Jurkat, Clone E6-1 (cell line): ENCODE measurements at places on chromosomes 13 and 19.

- no peak for DNase-seq
Observed at GRCh38 chr19:1128106-1128505, 24.3 kb downstream of the GPX4 start.

GRCh38 chr13:75368167-75368566, 113.8 kb downstream of the TBC1D4 start:
- DNase-seq = peak; percentile 61

- no peak for DNase-seq
Observed at GRCh38 chr13:87128036-87128435, 543.1 kb upstream of the SLITRK5 start.

DNA sequence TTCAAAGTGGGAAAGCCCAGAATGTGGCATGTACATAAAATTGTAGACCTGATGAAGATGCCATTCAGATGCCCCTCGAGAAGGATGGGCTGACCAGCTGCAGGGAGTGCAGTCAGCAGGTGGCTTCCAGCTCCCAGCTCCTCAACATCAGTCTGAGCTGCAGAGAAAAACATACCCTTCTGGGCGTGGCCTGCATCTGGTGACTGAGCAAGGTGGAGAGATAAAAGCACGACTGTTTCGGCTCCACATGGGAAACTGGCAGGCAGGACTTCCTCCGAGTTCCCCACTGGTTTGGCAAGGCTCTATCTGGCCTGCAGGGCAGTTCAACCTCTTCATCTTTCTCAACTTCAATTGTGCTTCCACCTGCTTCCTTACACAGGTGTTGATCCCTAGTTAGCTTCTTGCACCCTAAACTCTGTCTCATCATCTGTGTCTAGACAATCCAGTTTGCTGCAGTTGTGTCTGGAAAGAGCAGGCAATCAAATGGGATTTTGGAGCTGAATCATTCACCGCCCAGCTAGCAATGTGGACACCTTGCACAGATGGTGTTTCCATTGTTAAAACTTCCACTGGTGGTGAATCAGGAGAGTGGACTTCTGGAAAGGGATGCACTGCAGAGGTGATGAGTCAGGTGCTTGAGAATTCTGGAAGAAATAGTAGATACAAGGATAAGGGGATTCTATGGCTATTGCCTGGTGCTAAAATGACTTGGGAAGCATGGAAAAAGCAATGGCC, 56.8 kb downstream of the POLR1D start:
- no peak for DNase-seq

GRCh38 chr13:92821324-92821723, 405.3 kb upstream of the GPC6 start:
- DNase-seq = no peak

GRCh38 chr13:65966991-65967451, 1263.1 kb downstream of the PCDH9 start:
- peak; percentile 62 for DNase-seq

GRCh38 chr19:23101241-23101640, 15.6 kb upstream of the ZNF730 start:
- no peak for DNase-seq

GRCh38 chr19:3121821-3122511, 13.9 kb upstream of the GNA15 start:
- no peak for DNase-seq

- DNase-seq = no peak
Observed at GRCh38 chr19:324716-325115, 19.9 kb downstream of the MIER2 start.

DNA sequence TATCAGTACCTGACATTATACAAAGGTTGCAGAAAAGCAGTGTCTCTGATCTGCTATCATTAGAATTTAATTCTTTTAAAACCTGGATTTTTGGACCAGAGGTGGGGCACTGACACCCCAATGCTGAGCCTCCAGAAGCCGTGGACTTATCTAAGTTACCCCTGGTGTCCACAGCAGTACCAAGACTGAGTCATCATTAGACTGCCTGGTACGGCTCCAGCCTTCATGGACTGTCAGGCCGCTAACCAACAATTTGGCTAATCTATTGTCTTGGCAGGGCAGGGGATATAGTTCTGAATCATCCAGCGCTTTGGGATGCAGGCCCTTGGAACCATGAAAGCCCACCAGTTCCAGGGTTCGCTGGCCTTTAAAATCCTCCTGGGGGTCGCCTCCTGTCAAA, 78.3 kb downstream of the TSHZ3 start:
- no peak for DNase-seq

DNA sequence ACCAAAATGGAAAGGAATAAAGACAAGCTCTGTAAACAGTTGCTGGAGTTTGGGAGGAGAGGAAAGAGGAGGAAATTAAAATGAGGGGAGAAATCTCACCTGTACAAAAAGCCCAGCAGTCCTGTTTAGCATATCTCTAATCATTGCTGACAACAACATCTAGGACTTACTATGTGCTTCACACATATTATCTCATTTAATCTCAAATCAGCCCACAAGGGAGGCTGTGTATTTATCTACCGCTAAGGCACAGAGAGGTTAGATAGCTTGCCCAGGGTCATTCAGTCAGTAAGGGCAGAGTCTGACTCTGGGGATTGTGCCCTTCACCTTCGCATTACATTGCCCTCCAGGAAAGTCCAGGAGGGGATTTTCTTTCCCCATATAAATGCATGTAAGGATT, 233.3 kb downstream of the DLEU7 start:
- DNase-seq = no peak

DNA sequence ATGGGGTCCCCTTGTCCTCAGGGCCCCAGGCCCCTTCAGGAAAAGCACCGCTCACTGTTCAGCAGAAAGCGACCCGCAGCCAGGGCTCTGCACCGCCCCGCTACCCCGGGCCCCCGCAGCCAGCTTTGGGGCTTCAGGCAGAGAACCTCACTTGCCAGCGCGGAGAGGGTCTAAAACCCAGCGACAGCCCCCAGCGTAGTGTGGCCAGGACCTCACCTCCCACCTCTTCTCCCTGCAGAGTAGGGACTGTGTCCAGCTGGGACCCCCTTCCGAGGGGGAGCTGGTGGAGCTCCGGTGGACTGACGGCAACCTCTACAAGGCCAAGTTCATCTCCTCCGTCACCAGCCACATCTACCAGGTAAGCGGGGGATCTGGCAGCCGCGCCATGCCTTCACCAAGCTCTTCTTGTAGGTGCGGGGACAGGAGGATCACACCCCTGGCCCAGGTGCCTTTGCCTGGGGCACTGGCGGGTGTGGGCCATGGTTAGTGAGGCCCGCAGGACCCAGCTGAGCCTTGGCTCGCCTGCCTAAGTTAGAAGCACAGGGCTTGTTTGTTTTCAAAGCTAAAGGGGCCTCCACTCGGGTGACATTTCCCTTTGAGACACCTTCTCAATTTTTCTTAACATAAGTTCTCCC, 175.7 kb downstream of the KDM4B start:
- DNase-seq = no peak

DNA sequence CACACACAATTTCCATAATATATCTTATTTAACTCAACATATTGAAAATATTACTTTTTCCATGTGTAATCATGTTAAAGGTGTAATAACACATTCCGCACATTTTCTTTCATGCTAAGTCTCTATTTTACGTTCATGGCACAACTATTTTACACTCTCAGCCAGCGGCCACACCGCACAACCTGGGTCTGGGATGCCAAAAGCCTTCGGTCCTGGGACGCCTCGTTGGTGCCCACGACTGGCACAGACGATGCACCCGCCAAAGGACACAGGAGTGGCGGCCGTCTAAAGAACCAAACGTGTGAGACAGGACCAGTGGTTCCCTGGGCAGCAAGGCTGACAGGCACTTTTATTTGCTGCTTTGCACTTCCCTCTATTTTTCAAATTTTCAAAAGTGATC, 10.0 kb upstream of the PROZ start:
- no peak for DNase-seq

- DNase-seq = peak; percentile 18
Observed at GRCh38 chr13:53474878-53475277, 446.3 kb downstream of the OLFM4 start.

DNA sequence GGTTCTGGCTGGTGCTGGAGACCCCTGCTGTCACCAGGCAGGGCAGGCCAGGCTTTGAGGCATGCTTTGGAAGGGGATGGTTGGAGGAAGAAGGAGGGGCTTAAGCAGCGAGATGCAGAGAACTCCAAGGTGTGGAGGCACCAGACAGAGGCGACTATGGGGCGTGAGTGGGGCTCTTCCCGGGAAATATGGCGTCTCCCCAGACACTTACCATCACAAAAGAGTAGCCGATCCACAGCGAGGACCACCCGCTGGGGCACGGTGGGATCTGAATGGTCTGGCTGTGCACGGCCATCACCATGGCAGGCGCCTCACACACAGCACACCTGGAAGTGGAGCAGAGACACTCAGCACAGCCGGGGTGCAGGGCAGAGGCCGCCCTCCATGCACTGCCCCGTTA, 151.9 kb downstream of the COL4A1 start:
- DNase-seq = no peak

- no peak for DNase-seq
Observed at GRCh38 chr13:21287331-21287907, 111.0 kb downstream of the MRPL57 start.

- no peak for DNase-seq
Observed at GRCh38 chr19:2600914-2601870, 101.3 kb downstream of the GNG7 start.

GRCh38 chr19:9862938-9863337, 27.8 kb downstream of the PIN1 start:
- no peak for DNase-seq

DNA sequence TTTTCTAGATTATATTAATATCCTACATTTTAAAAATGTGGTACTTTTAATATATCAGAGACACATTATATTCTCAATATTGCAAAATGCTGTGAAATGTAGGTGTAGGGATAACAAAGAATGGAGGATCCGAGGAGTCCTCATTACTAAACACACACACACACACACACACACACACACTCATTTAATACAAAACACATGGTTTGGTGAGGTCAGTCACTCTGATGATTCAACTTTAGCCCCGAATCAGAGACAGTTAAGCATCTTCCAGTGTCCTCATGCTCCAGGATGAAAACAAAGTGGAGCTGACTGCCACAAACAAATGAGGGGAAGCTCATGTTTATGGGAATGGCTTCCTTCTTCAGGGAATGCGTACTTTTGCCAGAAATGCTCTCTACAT, 147.5 kb downstream of the CYSLTR2 start:
- no peak for DNase-seq

DNA sequence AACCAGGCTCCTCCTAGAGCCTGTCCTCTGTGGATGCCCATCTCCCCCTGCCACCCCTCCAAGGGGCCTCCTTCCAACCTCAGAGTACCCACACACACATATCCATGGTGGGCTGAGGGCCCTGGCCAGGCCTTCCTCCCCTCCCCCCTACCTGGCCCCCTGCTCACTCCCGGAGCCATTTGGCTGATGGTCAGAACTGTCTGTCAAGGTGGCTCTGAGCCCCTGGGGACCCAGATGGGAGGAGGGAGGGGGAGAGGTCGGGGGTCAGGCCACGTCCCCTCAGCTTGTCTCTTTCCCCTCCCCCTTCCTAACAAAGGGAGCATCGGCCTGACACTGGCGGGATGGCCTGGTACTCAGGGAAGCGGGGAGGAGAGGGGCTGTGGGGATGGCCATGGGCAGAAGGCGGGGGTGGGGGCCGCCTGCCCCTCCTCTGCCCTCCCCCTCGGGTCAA, 18.7 kb upstream of the POU2F2 start:
- DNase-seq = no peak

GRCh38 chr19:18468517-18468916, 30.6 kb upstream of the ISYNA1 start:
- no peak for DNase-seq

DNA sequence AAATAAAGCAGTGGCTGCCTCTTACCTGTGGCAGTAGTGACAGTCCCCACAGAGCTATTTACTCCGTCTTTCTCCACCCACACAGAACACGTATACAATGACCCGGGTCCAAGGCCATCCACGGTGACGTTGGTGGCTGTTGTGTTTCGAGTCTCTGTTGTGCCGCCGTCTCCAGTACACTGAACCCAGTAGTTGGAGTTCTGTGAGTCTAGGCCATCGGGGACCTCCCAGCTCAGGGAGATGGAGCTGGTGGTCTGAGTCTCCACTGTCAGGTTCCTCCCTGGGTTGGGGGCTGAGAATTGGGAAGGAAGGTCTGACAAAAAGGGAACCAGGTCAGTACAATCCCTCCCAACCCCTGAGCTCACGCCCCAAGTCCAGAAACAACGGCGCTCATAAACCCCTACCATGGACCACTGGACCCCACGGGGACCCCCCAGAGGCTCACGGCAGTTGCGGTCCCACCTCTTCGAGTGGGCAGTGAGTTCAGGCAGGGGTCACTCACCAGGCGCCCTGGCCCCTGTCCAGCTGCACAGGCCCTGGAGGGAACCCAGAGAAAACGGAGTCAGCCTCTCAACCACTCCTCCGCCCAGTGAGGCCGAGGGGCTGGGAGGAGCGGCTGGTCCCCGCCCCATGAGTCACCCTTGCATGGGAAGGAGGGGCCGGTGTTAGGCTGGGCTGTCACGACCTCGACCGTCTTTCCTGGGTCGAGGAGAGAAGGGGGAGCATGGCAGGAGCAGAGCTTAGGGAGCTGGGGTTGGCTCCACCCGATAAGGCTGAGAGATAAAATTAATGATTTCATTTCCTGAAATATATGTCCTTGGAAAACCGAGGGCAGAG, 2.4 kb downstream of the PTPRH start:
- DNase-seq = no peak

GRCh38 chr13:64778002-64778401, 2452.1 kb downstream of the PCDH9 start:
- DNase-seq = no peak

DNA sequence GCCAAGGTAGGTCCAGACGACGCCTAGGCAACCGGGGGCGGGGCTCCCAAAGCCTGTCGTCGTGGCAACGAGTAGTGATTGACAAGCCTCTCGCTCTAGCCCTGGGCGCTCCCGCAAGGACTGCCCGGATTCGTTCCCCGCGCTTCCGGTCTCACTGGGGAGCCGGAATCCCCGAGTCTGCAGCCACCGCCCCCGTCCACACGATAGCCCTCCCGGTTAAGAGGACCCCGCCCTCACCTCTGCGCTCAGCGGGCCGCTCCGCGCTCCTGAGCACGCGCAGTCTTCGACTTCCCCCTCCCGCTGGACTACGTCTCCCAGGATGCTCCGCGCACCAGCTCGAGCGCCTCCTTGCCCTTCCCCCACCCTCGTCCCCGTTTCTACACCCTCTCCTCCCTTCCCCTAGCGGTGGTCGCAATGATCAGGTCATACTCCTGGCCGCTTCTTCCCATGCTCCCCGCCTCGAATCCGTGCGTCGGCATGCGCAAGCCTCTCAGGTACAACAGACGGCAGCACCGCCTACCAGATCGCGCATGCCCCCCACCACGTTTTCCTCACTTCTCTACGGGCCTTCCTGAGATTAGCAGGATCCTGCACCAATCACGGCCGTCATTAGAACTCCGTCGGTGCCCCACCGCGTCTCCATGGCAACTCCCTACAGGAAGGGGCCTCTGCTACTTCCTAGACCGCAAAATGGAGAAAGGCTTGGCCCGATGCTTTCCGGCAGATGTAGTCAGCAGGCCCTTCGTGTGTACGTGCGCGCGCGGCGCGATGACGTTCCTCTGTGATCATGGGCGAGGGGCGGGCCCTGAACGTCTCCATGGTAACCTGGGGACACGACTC, at the start of gene MZF1:
MZF1 (minus strand) TSS at position 518 of the 840 bp plus-strand sequence. CDS start 1,946 bp downstream, outside the sequence.
- peak; percentile 100 for DNase-seq

DNA sequence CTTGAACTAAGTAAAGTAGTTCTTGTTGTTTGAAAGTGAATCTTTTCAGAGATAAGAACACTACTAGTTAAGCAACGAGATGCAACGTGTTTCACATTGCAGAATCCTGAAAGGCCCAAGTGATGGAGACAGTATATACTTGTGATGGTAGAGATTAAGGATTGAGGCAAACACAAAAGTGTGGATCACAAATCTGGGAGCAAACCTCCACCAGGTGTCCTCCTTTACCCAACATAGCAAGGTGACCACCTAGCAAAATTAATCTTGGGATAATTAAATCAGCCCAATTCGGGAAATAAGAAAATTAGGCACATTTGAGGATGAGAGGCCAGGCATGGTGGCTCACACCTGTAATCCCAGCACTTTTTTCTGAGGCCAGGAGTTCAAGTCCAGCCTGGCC, 563.9 kb downstream of the DACH1 start:
- DNase-seq = no peak
